NCI-H1436 treated with DMSO at 0.1 percent for 48 hours (cell line): ENCODE measurements at places on chromosomes 5 and 9.

DNA sequence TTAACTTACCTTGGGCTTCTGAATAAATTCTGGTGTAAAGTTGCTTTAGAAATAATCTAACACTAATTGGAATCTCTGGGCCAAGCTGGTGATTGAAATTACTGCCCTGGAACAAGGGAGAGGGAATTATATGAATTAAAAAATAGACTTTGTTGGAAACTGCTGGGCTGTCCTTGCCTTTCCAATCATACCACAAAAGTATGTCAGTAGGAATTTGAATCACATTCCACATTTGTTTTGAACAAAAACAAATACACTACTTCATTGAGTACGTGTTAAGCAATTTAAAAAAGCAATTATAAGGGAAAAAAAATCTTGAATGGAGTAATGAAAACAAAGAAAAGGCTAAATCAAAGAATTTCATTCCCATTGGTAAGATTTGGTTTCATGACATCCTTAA lies 102.5 kb upstream of the SREK1 start:
- no peak for DNase-seq

- DNase-seq, result no peak
Observed at GRCh38 chr9:110605565-110605964, 26.0 kb upstream of the SVEP1 start.

DNA sequence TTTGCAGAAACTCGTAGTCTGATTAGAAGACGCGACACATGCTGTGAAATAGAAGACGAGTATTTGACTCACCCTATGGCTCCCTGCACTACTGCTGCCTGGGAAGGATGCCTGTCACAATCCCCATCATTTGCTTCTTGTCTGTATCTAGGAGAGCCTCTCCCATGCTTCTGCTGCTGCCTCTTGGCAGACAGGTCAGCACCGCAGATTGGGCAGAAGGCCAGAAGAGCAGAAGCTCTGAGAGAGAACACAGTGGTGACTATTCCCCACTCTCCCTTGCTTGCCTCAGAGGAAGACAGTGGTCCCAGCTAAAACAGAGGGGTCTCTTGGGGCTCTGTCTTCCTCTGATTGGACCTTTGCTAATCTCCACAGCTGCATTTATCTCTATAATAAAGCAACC lies 84.0 kb upstream of the SMIM32 start:
- no peak for DNase-seq

GRCh38 chr5:128613766-128614165 lies 75.7 kb upstream of the FBN2 start:
- DNase-seq, result no peak

DNA sequence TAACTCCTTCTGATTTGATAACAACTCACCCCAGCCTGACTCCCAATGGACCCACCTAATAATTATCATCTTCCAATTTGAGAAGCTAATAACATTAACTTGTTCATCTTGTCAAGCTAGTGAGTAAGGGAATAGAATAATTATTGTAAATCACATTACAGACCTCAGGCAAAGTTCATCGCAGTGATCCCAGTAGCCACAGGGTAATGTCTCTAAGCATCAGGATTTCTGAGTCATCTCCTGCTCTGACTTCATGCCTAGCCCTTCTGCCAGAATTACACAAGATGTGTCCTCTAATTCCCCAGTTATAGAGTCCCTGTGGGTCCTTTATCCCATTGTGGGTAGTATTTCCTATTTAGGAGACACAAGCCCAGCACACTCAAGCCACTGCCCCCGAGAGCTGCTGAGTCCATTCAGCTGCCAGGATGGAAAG lies 365.7 kb downstream of the DEPDC1B start:
- no peak for DNase-seq

- DNase-seq, result no peak
Observed at GRCh38 chr5:94266170-94266569, 352.2 kb downstream of the KIAA0825 start.

GRCh38 chr5:139117342-139117884 lies 80.8 kb downstream of the SIL1 start:
- no peak for DNase-seq

DNA sequence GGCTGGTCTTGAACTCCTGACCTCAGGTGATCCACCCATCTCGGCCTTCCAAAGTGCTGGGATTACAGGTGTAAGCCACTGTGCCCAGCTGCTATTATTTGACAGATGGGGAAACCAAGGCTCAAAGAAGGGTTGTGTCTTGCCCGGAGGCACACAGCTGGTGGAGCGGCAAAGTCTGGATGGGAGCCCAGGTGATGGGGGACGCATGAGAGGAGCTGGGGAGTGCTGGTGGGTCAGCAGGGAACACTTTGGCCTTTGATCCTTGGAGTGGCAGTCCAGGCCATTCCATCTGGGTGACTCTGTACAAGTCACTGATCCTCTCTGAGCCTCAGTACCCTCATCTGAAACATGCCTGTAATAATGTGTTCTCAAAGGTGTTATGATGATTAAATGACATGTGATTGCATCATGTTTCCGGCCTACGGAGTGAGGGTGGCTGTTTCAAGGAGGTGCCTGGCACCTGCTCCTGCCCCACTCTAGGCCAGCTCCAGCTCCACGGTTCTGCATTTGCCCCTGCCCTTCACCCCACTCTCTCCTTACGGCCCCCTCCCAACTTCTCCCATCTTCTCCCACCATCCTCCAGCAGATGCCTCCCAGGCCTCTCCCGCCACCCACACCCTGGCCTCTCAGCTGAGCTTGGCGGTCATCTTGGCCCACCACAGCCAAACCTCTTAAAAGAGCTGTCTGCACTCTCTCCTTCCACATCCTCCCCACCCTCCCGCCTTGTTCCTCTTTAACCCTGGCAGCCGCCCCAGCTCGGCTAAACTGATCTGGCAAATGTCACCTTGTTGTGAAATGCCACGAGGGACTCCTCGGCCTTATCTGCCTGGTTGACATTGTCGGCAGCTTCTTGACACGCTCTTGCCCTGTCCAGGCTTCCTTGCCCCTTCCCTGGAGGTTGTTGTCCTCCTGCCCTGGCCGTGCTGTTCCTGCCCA lies 5.5 kb upstream of the DBN1 start:
- DNase-seq, result no peak

GRCh38 chr9:135403733-135404450 lies 75.7 kb upstream of the PPP1R26 start:
- no peak for DNase-seq

- DNase-seq, result no peak
Observed at GRCh38 chr5:6552612-6553011, 80.2 kb downstream of the NSUN2 start.

DNA sequence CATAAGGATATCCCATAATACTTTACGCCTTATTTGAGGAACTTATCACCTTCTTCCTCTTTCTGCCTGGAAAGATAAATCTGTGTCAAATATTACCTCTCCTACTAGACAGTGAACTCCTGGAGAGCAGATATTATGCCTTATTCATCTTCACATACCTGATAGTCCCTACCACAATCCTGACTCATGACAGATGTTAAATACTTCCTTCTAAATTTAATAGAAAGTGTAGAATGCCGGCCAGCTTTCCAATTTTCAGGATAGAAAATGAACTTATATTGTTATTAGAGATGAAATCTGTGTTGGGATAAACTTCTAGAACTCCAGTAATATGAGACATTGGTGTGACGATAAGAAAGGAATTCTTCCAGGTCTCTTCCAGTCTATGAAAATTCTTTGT lies 89.0 kb downstream of the GCNT4 start:
- no peak for DNase-seq
